ENCODE measurements at places on chromosomes 3 and 15.

- DNase-seq = no peak
Observed at GRCh38 chr3:194259982-194260766, 91.0 kb downstream of the CPN2 start.

DNA sequence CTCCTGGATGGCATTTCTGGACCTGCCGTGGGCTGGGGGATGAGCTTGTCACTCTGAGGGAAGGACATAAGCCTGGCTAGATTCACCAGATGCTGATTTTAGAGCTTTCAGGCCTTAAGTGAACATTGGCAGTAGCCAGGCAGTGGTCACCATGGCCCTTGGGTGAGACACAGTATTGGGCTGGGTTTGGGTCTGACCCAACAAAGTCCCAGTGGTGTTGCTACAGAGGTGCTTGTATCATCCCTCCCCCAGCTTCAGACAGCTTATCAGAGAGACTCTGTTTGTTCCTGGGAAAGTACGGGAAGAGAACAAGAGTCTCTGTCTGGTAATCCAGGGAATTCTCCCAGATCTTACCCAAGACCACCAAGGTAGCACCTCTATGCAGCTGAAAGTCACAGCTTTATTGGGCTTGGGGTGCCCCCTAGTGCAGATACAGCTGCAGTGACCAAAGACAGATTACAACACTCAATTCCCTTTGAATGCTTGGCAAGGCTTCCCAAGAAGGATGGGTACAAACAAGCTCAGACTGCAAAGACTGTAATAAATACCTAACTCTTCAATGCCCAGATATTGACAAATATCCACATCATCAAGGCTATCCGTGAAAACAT, 9.8 kb upstream of the RUVBL1 start:
- DNase-seq = no peak

DNA sequence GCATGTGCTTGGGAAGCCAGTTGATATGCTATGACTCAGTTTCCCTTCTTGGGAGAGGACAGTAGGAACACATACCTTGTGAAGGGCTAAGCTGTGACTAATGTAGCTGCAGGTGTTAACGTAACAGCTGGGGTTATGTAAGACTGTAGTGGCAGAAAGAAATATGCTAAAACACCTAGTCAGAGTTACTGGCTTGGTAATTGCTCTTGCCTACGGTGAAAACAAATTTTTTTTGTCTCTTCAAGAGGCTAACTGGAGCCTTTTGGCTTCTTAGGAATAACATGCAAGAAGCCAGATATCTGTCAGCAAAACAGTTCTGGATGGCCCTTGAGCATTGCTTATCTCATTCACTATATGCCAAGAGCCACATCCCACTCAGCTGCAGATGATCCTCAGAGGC, 1.4 kb downstream of the MAPKBP1 start:
- no peak for DNase-seq

DNA sequence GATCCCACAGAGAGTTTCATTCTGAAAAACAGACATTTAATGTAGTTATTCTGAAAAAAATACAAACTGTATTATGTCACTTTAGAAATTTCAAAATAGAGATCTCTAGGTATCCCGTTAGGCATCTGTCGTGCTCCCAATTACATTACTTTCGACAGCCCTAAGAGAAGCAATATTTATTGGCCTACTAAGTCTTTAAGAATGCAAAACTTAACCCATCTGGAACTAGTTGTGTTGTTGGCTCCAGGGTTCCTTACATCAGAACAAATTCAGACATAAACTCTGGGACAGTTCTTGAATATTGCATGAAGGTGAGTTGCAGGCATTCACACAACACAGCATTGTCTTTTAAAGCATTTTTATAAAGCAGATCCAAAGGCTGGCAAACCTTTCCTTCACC, 498.4 kb downstream of the FHIT start:
- no peak for DNase-seq

All from frontal cortex (tissue), 4 donors.